Left ventricle myocardium inferior (tissue), 1 donor: ENCODE measurements at places on chromosomes 12 and 14. TPM values are rescaled to one million over a fixed set of nuclear protein-coding genes. Genes with fewer than 3 reads are reported as not detected.

The PCED1B gene
- 0.55 TPM for total RNA-seq

The KRT71 gene
- not detected for total RNA-seq

DNA sequence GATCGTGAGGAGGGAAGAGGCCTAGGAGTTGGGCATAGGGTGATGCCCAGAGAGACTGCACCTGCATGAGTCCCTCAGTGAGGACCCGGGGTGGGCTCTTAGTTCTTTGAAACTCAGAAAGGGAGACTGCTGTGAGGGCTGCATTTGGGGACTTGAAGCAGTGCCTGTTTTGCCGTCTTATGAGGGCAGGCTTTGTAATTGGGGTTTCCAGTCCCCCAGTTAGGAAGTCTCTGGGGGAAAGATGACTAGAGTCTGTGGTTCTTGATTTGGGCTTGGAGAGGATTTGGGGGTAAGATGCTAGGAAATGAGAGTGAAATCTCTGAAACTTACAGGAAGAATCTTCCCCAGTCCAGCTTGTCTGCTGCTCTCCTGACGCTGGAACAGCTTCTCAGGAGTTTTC, 99.6 kb downstream of the ARF6 start:
- H3K4me1 ChIP-seq, result peaks cover 13% of the 10 kb centered on the region
- no peaks in the 10 kb centered on the region for H3K27me3 ChIP-seq
- DNase-seq, result no peak
- H3K27ac ChIP-seq, result no peak overlapping the region
- H3K4me3 ChIP-seq, result no peak overlapping the region

- H3K27ac ChIP-seq, result no peak overlapping the region
- no peaks in the 10 kb centered on the region for H3K4me1 ChIP-seq
- H3K36me3 ChIP-seq, result no peaks in the 10 kb centered on the region
- DNase-seq, result no peak
- no peak overlapping the region for H3K4me3 ChIP-seq
These were observed 86.0 kb downstream of the FAR2 start for GRCh38 chr12:29234965-29235626.

The GLIPR1L1 gene
- total RNA-seq, result not detected

The IGF1 gene
- total RNA-seq, result 5.8 TPM

The HAL gene
- not detected for total RNA-seq
